Activated CD8-positive, alpha-beta memory T cell treated with anti-CD3 and anti-CD28 coated beads, Interleukin-2, amount 50 U/mL, for 4 hours (primary cell): ENCODE measurements at places on chromosomes 3 and 15.

- no peak for DNase-seq
Observed at GRCh38 chr3:177057768-177058167, 139.5 kb downstream of the TBL1XR1 start.

DNA sequence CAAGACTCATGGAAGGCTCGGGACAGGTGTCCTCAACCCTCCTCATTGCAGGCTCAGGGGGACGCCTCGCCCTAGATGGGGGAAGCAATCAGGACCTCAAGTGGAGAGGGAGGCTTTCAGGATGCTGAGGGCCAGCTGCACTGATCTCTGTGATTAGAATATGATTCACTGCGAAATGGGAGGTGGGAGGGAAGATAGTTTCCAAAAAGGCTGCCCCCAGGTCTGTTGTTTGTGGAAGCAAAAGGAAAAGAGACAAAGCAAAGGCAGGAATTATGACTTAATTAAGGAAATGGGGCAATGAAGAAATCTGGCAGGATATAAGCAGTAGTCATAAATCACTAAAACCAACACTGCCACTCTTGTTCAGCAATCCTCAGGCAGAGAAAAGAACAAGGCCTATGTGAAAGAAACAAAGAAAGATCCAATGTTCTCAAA is 85.6 kb upstream of the ABHD17C start:
- no peak for DNase-seq

GRCh38 chr3:58613236-58614132 is 36.3 kb upstream of the FAM107A start:
- DNase-seq: no peak

DNA sequence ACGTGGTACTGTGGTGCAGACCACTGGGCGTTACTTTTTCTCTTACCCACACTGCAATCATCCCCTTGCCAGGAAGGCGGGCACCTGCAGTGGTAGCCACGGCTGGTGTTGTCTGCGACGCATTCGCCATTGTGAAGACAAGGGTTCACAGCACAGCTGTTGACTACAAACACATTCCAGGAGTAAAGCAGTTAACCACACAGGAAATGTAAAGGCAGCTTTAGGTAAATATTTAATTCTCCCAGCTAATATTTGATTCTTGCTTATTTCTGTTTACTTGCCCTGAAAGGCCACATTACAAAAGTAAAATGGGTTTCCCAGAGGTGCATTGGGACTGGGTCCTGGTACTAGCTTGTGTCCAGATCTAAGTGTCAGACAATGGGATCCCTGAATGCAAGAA is 45.4 kb downstream of the HEG1 start:
- no peak for DNase-seq

GRCh38 chr3:52317208-52318000 is 1.3 kb downstream of the DNAH1 start:
- DNase-seq: peak; percentile 74

DNA sequence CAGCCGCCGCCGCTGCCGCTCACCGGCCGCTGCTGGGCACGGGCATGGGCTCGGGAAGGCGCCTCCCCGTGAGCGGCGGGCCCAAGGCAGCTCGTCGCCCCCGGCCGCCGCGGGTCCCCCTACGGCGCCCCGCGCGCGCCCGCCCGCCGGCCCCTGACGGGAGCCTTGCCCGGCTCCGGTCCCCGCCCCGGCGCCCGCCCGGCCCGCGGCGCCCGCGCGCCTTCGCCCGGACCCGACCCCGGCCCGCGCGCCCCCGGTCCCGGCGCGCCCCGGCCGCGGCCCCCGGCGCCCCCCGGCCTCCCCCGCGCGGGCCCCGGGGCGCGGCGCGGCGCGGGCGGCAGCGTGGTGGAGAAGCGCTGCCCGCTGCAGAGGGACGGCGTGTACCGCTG is 177.7 kb downstream of the OR4M2 start:
- no peak for DNase-seq

DNA sequence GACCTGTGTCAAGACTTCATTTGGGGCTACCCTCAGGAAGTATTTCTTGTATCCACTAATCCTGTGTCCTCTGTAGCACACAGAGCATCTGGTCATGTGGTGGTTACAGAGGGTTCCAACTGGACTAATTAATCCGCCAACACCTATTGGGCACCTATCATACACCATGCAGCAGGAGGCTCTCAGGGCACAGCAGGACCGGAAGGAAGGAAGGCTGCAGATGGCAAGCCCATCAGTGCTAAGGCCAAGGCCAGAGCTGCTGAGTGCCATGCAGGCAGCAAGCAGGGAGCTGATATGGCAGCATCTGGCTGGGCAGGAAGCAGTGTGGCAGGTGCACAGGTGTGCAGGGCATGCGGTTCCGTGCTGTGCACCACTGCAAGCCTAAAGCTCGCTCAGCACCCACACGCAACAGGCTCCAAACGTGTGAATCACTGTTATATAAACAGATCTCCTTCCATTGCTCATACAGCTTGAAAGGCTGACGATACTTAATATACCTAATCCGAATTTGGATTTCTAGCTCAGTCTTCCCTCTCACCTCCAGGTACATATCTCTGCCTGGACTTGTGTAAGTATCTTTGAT is 64.4 kb upstream of the SNRPA1 start:
- no peak for DNase-seq

DNA sequence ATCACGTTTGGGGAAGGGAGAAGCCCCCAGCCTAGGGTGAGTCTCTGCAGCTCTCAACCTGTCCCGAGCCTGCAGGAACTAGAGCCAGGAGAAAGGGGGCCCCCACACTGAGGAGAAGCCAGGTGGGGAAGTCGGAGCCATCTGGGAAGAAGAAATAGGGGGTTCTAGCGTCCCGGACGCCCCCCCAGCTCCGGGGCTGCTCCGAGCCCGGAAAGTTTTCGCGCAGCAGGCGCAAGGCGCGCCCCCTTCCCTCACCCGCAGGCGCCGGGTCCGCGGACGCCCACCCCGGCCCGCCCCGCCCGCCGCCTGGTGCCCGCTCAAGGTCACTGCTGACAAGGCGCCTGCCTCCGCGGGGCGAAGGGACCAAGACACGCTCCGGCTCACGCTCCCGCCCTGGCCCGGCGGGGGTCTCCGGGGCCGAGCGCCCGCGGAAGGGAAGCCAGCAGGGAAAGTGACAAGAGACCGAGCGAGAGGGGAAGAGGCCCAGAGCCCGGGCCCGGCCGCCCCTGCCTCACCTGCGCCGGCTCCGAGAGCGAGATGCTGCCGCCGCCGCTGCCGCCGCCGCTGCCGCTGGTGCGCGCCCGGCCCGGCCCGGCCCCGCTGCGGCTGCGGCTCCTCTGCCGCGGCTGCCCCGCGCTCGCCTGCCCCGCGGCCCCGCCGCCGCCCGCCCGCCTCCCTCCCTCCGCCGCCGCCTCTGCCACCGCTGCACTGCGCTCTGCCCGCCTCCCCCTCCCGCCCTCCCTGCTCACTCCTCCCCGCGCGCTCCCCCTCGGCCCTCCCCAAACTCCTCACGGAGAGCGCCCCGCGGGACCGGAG is 108.4 kb upstream of the SLC6A11 start:
- no peak for DNase-seq

DNA sequence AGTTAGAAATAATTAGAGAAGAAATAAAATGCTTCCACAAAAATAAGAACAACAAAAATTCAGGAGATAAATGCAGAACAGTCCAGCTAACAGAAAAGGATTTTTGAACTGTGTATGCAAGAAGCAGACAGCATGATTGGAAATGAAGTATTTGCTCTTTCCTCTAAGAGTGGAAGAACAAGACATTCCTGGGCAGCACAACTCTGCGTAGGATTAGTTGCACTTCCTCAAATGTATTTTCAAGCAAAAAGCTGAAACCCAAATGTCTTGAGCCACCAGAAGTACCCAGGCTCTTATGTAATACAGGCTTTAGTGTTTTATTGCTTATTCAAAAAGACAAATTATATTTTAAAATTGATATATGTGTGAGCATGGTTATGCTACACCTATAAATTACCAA is 127.2 kb downstream of the ZBTB20 start:
- DNase-seq: no peak

GRCh38 chr15:68578175-68578979 is 416 bp upstream of the CORO2B start:
- peak; percentile 31 for DNase-seq

DNA sequence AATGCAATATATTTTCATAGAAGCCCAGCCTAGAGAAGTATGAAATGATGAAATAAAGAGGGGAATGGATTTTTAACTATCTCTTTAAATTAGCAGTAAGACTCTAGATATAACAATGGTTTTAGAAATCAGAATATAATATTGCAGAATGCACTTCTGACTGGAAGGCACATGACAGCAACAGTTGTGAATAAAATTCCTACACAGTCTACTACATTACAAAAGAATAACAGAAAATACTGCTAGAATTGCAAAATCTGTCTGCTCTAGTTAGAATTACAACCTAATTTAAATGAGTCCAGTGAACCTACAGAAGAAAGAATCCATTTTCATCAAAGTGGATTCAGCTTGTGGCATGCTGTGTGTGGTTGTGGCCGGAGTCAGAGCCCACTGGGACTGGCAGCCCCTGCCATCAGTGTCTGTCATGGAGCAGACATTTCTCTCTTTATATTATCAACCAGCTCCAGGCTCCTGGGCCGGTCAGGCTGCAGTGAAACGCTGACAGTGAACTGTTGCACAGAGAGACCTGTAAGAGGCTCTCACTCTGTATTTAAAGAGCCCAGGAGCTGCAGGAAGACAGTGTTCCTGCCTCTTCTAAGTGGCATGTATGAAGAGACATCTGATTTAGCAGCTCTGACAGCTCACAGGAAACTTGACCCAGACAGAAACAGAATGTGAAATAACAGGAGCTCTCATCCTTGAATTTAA is 1523.8 kb upstream of the CADM2 start:
- DNase-seq: no peak

GRCh38 chr15:39144613-39145499 is 436.0 kb upstream of the THBS1 start:
- no peak for DNase-seq
